ENCODE measurements at places on chromosomes 7 and 10. TPM values are rescaled to one million over a fixed set of nuclear protein-coding genes. Genes with fewer than 3 reads are reported as not detected.

Gene NPY4R
- total RNA-seq = 0.56 TPM

Gene FAM25C
- not detected for total RNA-seq

Gene GFRA1
- total RNA-seq = not detected

Gene KCND2
- not detected for total RNA-seq

Gene STK32C
- 13.3 TPM for total RNA-seq

Gene CALHM3
- 0.18 TPM for total RNA-seq

Gene OPALIN
- total RNA-seq = not detected

Gene SYT15B
- total RNA-seq = 0.11 TPM

Gene PDZD7
- 1.5 TPM for total RNA-seq

Gene IGFBP3
- total RNA-seq = 3.3 TPM

Gene TRIM74
- 0.39 TPM for total RNA-seq

Gene STEAP4
- total RNA-seq = not detected

Gene ARHGEF35
- 15.7 TPM for total RNA-seq

Measured in Caco-2 (cell line).